ENCODE measurements at places on chromosomes 4 and X.
A peak's percentile ranks its signal among the peaks of the same experiment; 100 is the strongest.

DNA sequence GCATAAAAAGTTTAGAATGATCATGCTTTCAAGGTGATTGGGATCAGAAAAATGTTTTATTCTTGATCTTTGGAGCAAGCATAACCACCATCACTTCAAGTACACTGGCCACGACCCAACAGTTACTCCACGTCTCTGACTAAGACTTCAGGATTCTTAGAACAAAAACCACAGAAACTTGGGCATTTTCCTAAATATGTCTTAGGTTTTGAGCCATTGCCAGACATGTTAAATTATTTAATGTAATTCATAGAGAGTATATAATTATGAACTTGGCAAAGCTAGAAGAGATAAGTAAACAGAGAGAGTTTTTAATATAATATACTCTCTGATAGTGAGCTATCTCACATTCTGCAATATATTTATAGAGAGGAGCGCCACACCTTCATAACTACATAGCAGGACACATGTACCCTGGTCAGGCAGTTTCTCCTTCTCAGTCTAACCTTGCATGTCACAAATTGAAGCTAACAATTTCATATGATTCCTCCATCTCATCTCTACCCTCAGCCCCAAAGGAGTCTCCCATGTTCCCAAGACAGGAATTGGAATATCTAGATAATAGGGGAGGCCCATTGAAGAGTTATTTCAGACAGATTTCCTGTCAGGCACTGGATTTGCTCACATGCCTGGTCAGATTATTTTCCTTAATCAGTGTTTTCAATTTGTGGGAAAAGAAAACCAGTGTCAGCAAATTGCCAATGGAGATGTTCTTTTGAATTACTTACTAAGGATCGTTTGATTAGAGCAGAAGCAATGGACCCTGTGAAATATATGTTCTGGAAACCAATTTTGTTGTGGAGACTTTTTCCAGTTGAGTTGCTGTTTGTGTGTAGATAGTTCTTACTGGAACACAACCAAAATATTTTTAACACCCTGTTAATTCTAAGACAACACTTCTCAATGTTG lies 61.7 kb upstream of the GUCY1A1 start:
- no peaks in the 10 kb centered on the region for H3K4me1 ChIP-seq
- H3K27ac ChIP-seq: no peak overlapping the region
- no peaks in the 10 kb centered on the region for H3K36me3 ChIP-seq
- DNase-seq: peak; percentile 10
- H3K27me3 ChIP-seq: no peaks in the 10 kb centered on the region
- no peak overlapping the region for H3K4me3 ChIP-seq

- H3K36me3 ChIP-seq: no peaks in the 10 kb centered on the region
- no peaks in the 10 kb centered on the region for H3K27me3 ChIP-seq
- H3K27ac ChIP-seq: no peak overlapping the region
- H3K4me3 ChIP-seq: no peak overlapping the region
Observed at GRCh38 chr4:25978327-25978726, 64.3 kb downstream of the SMIM20 start.

DNA sequence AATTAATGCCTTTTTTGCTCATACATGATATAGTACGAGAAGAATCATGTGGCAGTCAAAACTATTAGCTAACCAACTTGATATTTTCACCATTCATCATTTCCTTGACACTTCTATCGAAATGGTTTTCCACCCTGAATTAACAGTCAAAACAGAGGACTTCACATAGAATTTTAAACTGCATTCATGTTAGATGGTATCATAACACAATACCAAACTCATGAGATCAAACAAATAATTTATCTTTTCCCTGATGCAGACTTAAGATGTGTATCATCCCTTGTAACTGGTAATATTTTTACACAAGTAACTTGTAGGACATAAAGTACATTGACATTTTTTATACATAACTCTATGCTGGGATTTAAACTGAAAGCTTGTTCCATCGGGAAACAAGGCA lies 18.2 kb upstream of the ANTXR2 start:
- no peak overlapping the region for H3K27ac ChIP-seq
- no peaks in the 10 kb centered on the region for H3K36me3 ChIP-seq
- H3K4me3 ChIP-seq: no peak overlapping the region
- no peaks in the 10 kb centered on the region for H3K4me1 ChIP-seq
- no peaks in the 10 kb centered on the region for H3K27me3 ChIP-seq

DNA sequence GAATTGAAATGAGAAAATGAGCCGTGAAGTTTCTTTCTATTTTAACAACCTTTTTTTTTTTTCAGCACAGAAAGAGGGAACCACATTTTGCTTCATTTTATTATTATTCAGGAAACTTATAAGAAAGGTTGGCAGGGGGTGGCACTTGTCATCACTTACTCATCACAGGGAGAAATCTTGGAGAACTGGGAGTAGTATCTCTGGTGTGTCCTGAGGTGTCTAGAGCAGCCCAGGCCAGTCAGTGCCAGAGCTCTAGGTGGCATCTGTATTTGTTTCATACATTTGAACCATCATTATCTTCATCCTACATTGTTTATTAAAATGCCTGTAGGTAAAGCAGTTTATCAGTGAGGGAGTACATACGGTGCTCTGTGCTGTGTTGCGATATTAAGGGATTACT lies 43.8 kb upstream of the ARHGAP24 start:
- no peak overlapping the region for H3K27ac ChIP-seq
- no peaks in the 10 kb centered on the region for H3K27me3 ChIP-seq
- H3K36me3 ChIP-seq: no peaks in the 10 kb centered on the region
- no peaks in the 10 kb centered on the region for H3K4me1 ChIP-seq
- no peak overlapping the region for H3K4me3 ChIP-seq

GRCh38 chrX:154056770-154057241 lies 37.1 kb upstream of the IRAK1 start:
- no peaks in the 10 kb centered on the region for H3K4me1 ChIP-seq
- no peak overlapping the region for H3K27ac ChIP-seq

DNA sequence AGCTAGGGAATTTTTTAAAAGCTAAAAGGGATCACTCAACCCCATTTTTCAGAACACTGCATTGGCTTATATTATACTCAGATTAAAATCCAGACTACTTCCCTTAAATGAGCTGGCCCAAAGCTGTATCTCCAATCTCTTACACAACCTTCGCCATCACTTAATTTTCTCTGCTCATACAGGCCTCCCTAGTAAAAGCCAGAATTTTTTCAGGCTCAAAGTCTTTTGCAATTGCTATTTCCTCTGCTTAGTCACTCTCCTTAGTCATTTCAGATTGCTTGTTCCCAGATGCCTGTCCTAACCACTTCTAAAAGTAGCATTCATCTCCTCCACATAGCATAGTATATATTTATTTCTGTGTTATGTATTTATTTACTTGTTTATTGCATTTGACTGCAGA lies 1587.9 kb upstream of the ADGRL3 start:
- no peaks in the 10 kb centered on the region for H3K4me1 ChIP-seq
- H3K27ac ChIP-seq: no peak overlapping the region
- no peaks in the 10 kb centered on the region for H3K36me3 ChIP-seq
- no peaks in the 10 kb centered on the region for H3K27me3 ChIP-seq
- DNase-seq: no peak

- H3K4me1 ChIP-seq: no peaks in the 10 kb centered on the region
- no peaks in the 10 kb centered on the region for H3K27me3 ChIP-seq
- no peaks in the 10 kb centered on the region for H3K36me3 ChIP-seq
- DNase-seq: no peak
- no peak overlapping the region for H3K27ac ChIP-seq
Observed at GRCh38 chr4:68570122-68570507, 6.0 kb downstream of the UGT2B17 start.

GRCh38 chrX:80667967-80668366 lies 141.7 kb downstream of the BRWD3 start:
- H3K27ac ChIP-seq: no peak overlapping the region
- H3K4me1 ChIP-seq: no peaks in the 10 kb centered on the region
- no peaks in the 10 kb centered on the region for H3K27me3 ChIP-seq
- no peak overlapping the region for H3K4me3 ChIP-seq

GRCh38 chr4:163330916-163331628 lies 1.3 kb downstream of the NPY1R start:
- no peaks in the 10 kb centered on the region for H3K4me1 ChIP-seq
- DNase-seq: no peak
- no peak overlapping the region for H3K27ac ChIP-seq
- H3K36me3 ChIP-seq: no peaks in the 10 kb centered on the region
- H3K4me3 ChIP-seq: peak overlapping the region; percentile 47

GRCh38 chr4:14403132-14403531 lies 599.1 kb upstream of the CPEB2 start:
- no peak for DNase-seq
- H3K27me3 ChIP-seq: no peaks in the 10 kb centered on the region
- H3K4me1 ChIP-seq: no peaks in the 10 kb centered on the region
- H3K36me3 ChIP-seq: no peaks in the 10 kb centered on the region
- no peak overlapping the region for H3K4me3 ChIP-seq

GRCh38 chr4:99507762-99508161 lies 3.1 kb upstream of the C4orf17 start:
- no peak for DNase-seq
- H3K27me3 ChIP-seq: no peaks in the 10 kb centered on the region
- no peak overlapping the region for H3K4me3 ChIP-seq
- H3K36me3 ChIP-seq: no peaks in the 10 kb centered on the region
- H3K4me1 ChIP-seq: no peaks in the 10 kb centered on the region
